ENCODE measurements at places on chromosomes 2 and 18.

- no peak for DNase-seq
Observed at GRCh38 chr18:3015204-3015592, 2.3 kb upstream of the LPIN2 start.

DNA sequence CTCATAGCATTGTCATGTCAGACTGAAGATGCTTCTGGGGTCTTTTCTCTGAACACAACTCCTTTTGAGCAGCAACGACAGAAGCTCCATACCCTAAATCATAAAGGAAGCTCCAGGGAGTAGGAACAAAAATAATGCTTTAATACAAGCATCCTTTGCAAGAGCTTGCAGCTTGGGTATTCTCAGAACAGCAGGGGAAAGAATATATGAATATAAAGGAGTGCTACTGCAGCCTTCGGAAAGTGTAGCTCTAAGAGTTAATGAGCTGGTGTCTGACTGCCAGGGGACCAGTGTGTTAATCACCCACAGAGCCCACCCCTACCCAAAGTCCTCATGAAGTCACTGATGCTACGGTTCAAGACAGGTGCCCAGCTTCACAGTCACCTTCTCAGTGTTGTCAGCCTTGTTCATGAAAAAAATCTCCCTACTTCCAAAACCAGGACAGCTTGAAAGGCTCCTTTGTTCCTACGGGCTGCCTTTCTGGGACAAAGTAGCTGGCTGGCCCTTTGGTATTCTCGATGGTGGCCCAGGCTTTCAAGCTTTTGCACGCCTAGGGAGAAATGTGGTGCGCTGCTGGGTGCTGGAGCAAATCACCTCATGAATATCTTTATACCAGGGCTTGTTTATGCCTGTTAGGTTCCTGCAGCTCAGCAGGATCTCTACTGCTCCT is 259.7 kb downstream of the CMPK2 start:
- DNase-seq: no peak

GRCh38 chr2:12340164-12340563 is 376.6 kb upstream of the TRIB2 start:
- DNase-seq: no peak

DNA sequence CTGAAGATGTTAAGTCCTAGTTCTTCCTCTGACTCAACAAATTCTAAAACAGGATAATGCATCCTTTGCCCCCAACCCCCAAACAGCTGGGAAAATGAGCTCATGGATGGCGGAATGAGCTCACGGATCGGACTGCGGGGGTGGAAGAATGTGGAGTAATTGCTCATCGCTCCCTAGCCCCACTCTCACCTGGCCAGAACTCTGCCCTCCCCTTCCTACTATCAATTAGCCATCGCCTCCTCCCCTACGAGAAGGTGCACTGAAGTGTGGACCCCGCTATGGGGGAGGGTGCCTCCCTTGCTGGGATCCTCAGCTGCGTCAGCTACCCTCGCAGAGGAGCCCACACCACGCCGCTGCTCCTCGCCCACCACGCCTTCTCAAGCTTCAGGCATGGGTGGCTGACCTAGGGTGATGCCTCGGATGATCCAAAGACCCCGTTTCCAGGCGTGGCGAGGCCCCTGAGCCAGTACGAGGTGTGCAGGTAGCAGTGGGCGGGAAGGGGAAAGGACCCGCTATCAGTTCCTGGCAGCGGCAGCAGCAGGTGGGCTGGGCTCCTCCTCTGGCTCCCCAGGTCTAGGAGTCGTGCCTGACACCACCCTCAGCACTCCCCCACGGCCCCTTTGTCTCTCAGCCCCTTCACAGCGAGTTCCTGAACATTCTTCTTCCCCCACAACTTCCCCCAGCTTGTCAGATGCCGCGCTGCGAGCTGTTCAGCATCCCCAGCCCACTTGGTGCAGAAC is 82.1 kb upstream of the POMC start:
- no peak for DNase-seq

DNA sequence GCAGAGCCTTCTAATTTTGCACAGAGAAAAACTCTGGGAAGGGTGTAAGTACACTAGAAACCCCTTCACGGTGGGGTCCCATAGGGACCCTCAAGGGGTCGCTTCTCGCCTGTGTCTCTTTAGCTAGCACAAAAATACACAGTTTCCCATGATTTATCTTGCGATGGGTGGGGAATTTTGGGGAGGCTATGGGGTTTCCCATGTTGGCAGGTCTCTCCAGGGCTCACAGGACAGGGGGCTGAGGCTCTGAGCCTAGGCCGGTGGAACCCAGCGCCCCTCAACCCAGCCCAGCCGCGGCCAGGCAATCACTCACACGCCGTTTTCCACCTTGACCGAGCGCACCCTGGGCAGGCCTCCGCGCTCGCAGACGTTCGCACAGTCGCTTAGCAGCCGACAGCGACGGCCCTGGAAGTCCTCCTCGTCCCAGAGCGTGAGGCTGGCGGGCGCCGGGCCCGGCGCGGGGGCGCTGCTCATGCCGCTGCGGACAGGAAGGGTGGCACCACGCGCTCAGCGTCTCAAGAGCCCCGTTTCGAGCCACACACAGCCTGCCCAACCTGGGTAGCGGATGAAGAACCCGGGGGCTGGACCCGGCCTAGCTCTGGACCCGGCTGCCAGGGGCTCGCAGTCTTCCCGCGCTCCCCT is 398 bp downstream of the CRYBA2 start:
- no peak for DNase-seq

DNA sequence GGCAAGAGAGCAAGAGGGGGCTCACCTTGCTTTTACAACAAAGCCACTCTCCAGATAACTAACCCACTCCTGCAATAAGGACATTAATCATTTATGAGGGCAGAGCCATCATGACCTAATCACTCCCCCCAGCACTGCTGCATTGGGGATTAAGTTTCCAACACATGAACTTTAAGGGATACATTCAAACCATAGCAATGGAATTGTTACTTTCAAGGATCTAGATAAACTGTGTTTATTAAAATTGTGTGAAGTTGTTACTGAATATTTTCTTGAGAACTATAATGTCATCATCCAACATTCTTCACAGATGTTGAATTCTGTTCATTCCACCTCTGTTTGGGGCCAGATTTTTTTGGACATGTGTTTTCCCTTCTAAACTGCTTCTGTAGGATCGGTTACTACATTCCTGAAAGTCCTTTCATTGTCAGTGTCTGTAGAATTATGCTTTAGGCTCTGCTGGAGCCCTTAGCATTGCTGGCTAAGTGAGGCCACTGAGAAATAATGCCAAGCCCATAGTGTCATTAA is 50.4 kb downstream of the SPATS2L start:
- no peak for DNase-seq

DNA sequence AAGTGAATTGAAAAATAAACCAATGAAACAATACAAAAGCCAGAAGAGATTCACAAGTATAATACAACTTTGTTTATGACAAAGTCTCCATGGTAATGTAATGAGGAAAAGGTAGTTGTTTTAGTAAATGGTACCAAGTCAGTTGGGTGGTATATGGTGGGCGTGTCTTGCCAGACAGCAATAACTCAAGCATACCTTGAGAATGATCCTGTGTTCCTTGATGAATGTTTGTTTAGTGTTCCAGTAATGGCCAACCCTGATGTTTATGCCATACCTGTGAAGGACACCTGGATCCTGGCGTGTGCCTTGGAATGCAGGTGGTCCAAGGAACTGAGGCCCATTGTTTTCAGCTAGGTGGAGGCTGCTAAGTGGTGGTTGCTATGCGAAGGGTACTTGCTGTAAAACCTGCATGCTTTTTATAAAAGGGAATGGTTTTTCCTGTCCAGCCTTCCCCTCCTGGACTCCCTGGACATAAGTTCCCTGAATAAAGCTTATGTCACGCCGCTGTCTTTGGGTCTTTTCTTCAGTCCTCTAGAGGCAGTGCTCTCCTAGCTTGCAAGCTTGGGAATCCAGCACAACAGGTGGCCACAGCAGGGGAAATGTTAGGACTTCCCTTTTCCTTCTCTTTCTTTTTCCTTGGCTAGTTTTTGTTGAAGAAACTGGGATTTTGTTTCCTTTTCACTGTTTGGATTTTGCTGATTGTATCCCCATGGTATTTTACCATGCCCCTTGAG is 54.7 kb downstream of the MTA3 start:
- no peak for DNase-seq

- no peak for DNase-seq
Observed at GRCh38 chr2:96325884-96326255, 753 bp downstream of the ITPRIPL1 start.

DNA sequence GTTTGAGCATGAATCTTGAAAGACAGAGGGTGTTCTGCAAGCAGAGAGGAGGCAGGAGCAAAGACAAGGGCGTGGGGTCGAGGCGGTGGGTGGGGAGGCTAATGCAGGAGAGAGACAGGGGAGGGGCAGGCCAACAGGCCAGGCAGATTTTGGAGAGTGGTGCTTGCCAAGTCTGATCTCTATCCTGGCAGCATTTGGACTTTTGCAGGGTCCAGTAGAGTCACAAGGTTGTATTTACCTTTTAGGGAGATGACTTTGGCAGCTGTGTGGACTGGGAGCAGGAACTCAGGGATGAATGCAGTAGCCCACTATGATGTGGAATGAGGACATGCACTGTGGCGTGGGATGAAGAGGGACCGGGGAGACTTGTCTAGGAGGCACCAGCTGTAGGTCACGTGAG is 15.7 kb upstream of the CEP192 start:
- no peak for DNase-seq

DNA sequence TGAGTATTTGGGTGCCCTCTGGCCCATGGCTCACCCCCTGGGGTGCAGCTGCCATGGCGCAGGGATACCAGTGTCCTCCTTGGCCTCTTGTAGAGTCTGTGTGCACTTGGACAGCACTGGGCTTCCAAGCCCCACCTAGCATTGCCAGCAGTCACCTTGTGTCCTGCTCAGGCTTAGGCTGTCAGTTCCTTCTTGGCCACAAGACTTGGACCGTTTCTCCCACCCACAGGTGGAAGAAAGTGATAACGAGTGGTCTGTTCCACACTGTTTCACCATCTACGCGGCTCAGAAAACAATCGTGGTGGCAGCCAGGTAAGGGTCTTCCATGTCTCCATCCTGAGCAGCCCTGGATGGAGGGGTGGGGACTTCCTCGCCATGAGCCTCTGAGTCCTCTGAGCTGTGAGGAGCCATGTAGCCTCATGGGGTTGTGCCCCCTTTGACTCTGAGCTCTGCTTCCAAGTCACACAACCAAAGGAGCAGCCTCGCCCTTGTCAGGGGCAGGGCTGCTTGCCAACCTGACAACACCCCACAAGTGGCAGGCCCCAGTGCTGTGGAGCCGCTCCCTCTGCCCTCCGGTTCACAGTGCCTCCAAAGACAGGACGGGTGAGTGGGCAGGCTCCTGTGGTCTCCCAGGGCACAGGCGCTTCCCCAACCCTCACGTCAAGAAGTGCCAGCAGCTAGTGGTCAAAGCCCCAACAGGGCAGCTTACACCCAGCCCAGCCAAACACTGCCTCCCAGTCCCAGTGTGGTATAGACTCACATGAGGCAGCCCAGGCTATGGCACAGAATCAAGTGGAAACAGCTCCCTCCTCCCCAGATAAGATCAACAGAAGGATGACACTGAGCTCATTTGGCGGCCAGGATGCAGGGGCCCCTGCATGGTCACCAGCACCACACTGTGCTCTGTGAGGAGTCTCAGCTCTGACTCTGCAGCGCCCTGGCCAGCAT is 18.4 kb downstream of the STK25 start:
- no peak for DNase-seq

DNA sequence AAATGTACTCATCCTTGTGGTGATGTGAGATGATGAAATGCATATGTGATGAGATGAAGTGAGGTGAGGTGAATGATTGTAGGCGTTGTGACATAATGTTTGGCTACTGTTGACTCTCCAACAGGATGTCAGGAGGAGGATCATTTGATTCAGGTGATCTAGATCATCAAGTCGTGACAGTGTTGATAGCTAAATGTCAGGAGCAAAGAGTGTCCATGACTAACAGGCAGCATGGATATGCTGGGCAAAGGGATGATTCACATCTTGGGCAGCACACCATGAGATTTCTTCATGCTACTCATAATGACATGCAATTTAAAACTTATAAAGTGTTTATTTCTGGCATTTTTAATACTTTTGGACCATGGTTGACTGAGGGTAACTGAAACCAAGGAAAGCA is 40.2 kb upstream of the UBXN4 start:
- DNase-seq: no peak
